ENCODE measurements at places on chromosomes 1 and 21.

GRCh38 chr1:956636-957035 is 2.4 kb downstream of the NOC2L start:
- DNase-seq, result no peak

GRCh38 chr1:244710474-244711062 is 57.6 kb downstream of the DESI2 start:
- DNase-seq, result no peak

DNA sequence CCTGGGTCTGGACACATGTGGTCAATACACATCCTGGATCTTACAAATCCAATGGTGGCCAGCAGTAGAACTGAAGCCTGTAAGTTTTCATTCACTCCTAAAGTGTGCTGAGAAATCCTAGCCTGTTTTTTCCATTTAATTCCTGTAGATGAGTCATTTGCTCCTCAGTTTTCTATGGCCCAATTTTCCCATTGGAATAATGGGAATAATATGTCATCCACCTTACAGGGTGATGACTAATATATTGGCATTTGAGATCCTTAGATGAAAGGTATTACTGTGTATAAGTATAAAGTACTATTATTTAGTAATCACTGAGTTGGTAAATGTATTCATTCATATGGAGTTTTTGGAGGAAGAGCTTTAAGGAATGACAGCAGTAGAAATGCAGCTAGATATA is 89.7 kb upstream of the ADAR start:
- no peak for DNase-seq

DNA sequence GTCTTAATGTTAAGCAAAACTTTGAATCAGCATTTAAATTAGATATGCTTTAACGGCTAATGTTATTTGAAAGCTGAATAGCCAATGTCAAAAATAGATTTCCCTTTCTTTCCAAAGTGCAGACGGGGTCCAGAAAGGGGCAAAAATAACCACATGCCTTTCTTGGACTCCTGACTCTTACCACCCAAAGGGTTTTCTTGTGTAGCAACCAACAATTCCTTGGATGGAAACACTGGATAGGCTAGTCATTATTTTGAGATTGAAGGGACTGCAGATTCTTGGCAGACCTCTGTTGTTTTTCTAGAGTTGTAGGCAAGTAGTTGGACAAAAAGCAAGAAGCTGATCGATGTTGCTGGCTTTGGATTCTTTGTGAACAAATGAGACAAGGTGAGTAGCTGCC is 107.0 kb downstream of the MRPS6 start:
- no peak for DNase-seq

GRCh38 chr1:27412502-27412901 is 20.1 kb downstream of the GPR3 start:
- DNase-seq, result no peak

DNA sequence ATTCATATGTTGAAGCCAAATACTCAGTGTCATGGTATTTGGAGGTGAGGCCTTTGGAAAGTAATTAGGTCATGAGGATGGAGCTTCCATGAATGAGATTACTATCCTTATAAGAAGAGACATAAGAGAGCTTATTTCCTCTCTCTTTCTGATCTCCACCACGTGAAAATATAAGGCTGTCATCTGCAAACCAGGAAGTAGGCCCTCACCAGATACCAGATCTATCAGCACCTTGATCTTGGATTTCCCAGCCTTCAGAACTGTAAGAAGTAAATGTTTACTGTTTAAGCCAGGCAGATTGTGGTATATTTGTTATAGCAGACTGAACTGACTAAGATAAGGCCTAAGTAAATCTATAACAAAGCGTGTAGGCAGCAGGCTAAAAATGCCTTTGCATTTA is 25.3 kb downstream of the RBM11 start:
- DNase-seq, result no peak

GRCh38 chr1:172109359-172109758 is 268.1 kb downstream of the DNM3 start:
- DNase-seq, result peak; percentile 87

- DNase-seq, result no peak
These were observed 46.1 kb upstream of the FBXO28 start for GRCh38 chr1:224067621-224068457.

DNA sequence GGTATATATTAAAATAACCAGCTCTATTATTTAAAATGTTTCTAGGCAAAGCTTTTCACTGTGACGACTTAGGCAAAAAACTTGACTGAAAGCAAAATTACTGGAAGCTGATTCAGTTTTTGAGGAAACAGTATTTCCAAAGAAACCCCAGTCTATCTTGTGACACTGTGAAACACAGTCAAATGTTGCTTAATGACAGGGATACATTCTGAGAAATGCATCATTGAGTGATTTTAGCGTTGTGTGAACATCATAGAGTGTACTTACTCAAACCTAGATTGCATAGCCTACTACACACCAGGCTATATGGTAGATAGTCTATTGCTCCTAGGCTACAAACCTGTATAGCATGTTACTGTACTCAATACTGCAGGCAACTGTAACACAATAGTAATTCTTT is 116.9 kb upstream of the KCNK1 start:
- no peak for DNase-seq

- no peak for DNase-seq
These were observed 33.6 kb downstream of the CC2D1B start for GRCh38 chr1:52332411-52332810.

DNA sequence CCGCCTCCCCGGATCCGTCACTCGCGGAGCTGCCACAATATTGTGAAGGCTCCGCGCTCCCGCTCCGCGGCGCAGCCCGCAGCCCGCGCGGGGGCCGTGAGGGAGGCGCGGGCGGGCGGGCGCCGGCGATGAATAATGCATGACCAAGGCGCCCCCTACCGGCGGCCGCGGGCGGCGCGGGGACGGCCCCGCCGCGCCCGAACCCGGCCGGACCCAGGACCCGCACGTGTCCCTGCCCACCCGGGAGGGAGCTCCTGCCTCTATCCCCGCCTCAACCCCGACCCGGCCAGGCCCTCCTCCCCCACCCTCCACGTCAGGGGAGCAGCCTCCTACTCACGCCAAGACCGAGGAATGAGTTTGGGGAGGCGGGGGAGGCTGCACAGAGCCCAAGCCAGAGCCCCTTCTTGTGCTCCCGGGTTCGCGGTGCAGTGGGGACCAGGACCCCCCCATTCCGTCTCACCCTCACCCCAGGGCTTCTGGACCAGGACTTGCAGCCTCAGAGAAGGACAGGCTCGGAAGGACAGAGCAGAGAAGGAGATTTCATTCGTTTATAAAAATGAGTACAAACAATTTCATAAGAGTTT is 70.8 kb upstream of the CASZ1 start:
- no peak for DNase-seq

DNA sequence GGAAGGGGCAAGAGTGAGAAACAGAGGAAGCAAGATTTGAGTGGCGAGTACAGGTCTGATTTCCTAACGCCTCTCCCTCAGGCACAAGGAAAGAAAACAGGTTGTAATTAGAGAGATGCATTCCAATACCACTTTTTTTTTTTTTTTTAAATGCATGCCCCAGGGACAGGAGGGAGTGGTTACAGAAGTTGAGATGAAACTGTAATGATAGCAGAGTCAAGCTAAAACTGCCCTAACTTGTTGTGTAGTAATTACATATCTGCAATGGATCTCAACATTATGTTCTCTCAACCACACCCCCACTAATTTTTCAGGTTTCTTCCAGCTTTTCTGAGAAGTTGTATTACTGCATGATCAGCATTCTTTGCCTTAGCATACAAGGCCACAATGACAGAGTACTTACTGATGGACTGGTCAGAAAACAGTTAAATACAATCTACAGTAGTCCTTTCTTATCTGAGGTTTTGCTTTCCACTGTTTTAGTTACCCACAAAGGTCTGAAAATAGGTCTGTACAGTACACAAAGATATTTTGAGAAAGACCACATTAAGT is 5.5 kb downstream of the ETV3 start:
- DNase-seq, result no peak

DNA sequence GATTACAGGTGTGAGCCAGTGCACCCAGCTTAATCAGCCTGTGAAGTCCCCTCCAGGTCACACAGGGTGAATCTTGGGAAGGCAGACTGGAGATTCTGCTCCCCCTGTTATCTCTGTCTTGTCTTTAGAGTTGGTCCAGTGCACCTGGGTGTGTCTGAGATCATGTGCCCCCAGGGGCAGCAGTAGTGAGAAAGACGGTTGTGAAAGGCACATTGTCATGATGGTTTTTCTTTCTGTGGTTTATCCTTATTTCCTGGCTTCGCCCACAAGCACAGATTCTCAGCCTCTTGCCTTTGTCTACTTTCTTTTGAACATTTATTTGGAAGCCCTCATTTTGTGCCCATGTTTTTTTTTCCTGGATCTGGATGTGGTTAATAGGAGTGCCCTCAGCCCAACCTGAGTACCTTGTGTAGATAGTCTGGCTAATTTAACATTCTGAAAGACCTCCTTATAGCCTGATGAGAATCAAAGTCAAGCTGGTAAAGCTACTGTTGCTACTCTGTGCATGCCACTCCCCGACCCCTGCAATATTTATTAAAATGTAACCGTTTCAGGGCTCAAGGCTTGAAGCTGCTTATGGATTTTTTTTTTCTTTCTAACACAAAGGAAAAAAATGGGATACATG is 23.7 kb downstream of the UCK2 start:
- DNase-seq, result no peak

- DNase-seq, result no peak
These were observed 15.2 kb downstream of the EPHX1 start for GRCh38 chr1:225825078-225825477.

DNA sequence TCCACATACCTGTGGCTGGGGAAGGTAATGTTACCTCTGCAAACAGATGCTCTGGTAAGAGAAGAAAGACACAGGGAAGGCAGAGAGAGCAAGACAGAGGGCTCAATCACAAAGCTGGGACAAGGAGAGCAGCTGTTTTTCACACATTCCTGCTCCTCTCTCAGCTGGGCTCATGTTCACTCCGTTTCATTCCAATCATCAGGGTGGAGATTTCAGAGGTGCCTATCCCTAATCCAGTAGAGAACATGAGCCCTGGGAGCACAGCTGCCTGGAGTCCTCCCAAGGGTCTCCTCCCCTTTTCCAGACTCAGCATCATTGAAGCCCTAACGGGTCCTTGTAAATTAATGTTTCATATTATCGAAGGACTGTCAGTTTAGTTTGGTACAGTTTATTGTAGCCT is 19.4 kb downstream of the GADD45A start:
- no peak for DNase-seq

GRCh38 chr1:154190550-154190949 is 1.4 kb downstream of the TPM3 start:
- DNase-seq, result no peak

GRCh38 chr1:176531921-176532897 is 69.2 kb downstream of the PAPPA2 start:
- no peak for DNase-seq

GRCh38 chr1:111369645-111370044 is 57.9 kb downstream of the OVGP1 start:
- no peak for DNase-seq

DNA sequence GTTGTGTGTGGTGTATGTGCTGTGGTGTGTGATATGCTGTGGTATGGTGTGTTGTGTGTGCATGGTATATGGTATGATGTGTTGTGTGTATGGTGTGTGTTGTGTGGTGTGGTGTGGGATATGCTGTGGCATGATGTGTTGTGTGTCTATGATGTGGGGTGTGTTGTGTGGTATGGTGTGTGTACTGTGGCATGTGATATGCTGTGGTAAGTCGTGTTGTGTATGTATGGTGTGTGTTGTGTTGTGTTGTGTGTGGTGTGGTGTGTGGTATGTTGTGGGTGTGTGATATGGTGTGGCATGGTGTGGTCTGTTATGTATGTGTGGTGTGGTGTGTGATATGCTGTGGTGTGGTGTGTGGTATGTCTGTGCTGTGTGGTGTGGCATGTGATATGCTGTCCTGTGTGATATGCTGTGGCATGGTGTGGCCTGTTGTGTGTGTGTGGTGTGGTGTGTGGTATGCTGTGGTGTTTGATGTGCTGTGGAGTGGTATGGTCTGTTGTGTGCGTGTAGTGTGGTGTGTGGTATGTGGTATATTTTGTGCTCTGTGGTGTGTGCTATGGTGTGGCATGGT is 318.0 kb downstream of the PTPRU start:
- DNase-seq, result no peak

DNA sequence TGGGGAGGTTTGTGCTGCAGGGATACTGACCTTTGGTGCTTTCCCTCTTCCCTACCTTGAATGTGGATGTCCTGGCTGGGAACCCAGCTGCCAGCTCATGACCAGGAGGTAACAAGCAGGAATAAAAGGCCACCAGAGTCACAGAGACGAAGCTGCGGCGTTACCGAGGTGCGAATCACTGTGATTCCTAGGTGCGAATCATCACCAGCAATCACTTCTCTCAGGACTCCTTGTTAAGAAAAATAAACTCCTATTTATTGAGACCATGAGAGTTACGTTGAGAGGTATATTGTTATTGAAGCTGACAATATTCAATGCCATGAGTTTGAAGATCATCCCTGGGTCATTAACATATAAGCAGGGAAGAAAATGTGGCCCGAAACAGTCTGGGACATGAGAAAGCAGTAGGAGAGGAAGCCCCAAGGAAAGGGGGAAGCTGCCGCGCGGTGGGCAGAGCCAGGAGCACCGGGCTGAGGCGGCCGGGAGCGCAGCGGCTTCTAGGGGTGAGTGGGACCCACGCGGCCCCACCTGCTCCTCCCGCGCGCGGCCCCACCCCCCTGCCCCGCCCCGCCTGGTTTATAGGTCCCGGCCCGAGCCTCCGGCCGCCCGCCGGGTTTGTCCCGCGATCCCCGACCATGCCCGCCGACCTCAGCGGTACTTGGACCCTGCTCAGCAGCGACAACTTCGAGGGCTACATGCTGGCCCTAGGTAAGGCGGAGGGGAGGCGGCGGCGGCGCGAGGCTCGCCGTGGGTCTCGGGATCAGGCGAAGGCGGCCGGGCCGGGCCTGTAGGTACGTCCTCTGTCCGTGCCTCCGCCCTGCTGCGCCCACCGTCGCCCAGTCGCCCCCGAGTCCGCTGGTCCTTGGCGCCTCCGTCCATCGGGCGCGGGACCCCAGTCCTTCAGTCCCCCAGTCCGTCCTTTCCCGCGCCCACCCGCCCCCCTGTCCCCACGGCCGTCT is at the start of gene RBP7:
Gene RBP7 (plus strand): TSS at position 605 of the 959 bp plus-strand sequence. CDS start 31 bp downstream, at position 636.
- DNase-seq, result no peak

- no peak for DNase-seq
These were observed 9.1 kb upstream of the EFHD2 start for GRCh38 chr1:15400627-15401026.

GRCh38 chr1:207965392-207966387 is 54.8 kb upstream of the CD34 start:
- DNase-seq, result no peak

DNA sequence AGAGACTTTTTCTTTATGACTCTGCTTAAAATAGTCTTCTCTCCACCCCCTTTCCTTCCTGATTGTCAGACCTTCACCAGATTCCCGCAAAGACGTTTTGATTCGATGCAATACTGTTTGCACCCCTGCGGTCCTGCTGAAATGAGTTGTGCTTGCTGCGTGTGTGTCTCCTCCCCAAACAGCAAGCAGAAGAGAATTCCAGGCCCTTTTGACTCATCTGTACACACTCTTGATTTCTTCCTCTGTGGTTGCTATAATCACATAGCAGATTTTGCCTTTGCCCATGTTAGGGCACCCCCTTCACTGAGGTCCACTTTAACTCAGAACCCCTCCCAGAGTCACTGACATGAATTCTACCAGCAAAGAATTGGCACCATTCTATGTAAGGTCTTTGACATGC is 136.5 kb downstream of the ZZZ3 start:
- DNase-seq, result peak; percentile 48
